ENCODE measurements at places on chromosomes 2 and 18. TPM values are rescaled to one million over a fixed set of nuclear protein-coding genes. Genes with fewer than 3 reads are reported as not detected.

DNA sequence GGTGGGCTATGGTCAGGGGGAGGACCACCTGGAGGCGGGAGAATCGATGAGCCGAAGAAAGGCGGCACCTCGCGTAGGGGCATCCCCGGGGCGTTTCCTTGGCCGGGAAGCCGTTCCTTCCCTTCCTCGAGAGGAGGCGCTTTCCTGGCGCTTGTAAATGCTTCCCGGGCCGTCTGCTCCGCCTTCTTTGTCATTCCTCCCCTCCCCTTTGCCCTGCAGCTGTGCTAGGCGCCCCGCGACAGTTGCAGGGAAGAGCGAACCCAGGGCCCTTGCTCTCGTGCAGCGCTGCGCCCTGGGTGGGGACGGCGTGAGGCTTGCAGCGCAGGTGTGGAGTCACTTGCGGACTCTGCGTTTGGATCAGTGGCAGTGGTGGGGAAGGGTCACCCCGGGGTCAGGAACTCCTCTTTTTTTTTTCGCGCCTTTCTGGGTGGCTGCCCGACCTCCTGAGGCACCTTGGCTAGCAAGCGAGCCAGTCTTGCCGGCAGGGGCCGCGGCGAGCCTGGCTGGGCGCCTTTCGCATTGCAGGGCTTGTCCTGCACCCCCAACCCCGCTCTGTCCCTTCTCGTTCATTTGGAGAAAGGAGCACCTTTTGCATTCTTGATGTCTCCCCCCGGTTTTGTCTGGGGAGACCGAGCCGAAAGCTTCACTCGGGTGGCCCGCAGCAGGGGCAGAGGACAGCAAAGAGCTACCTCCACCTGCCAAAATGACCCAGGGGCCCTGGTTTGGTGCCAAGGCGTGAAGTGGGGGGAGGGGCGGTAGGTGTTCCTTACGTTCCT lies 858 bp downstream of the KCNS3 start:
- ATAC-seq: peak; percentile 75

DNA sequence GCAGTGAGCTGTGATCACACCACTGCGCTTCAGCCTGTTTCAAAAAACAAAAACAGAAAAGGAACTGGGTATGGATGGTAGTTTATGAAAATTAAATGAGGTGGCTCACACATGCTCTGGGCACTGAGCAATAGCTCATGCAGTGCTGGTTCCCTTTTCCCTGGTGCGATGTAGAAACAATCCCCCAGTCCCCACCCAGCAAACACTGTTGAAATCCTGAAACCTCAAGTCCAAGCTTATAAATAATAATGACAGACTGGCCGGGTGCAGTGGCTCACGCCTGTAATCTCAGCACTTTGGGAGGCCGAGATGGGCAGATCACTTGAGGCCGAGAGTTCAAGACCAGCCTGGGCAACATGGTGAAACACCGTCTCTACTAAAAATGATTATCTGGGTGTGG lies 55.4 kb upstream of the SMAD2 start:
- ATAC-seq: no peak

DNA sequence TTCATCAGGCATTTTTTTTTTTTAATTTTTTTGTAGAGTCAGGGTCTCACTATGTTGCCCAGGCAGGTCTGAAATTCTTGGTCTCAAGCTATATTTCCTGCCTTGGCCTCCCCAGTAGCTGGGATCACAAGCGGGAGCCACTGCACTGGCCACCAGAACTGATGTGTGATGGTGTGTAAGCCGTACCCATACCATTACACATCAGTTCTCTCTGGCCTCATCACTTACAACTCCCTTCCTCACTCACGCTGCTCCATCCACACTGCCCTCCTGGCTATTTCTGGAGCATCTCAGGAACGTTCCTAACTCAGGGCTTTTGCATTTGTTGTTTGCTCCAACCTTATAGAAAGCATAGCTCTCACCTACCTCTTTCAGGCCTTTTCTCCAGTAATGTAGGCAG lies 834.5 kb upstream of the ID2 start:
- ATAC-seq: no peak

GRCh38 chr2:235286622-235287374 lies 207.0 kb upstream of the AGAP1 start:
- no peak for ATAC-seq

DNA sequence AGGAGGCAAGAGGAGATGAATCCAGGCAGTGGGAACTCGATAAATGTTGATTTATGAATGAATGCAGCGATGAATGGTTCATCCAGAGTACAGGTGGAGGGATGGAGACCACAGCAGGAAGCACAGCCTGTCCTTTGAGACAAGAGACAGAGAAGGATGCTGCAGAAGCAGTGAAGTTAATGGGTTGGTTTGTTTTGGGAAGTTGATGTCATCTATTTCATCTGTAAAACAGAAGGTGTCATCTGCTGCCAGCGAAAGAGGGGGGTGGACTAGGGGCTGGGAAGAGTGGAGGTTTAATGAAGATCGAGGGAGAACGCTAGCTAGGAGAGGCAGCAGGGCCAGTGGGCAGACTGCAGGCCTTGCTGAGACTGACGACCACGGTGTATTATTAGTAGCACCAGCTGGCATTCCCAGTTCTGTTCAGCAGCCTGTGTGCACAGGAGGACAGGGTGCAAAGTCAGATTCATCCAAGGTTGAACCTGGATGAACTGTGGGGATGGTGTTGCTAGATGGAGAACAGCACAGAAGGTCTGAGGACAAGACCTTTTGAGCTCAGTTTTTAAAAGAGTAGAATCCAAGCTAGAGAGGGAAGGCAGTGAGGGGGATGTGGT lies 120.3 kb upstream of the CAPN13 start:
- ATAC-seq: no peak

GRCh38 chr2:178845566-178846457 lies 38.6 kb upstream of the TTN start:
- no peak for ATAC-seq

- no peak for ATAC-seq
Measured at GRCh38 chr2:39435741-39436591, 1.1 kb downstream of the MAP4K3 start.

DNA sequence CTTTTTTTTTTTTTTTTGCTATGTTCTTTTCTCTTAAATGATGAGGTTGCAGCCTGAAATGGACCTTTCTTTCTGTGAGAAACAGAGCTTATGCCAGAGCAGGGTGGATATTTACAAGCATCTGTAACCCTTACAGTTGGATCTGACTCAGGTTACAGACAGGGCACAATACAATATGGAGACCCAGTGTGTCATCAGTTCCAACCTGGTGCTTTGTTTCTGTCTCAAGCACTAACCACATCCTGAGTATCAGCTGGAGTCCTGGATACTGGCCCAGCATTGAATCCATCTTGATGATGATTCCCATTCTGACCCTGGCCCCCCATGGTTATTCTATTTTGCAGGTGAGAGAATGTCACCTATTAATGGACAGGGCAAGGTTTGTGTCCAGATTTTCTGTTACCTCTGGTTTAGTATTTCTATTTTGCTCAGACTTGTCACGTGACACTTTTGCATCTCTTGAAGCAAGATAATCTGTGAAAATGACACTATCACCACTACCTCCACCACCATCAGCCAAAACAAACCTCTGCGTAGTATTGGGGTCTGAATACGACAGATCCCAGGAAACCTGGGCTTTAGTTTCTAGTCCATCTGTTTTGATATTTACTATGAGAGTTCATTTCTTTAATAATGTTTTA lies 174.0 kb downstream of the CCDC85A start:
- no peak for ATAC-seq

DNA sequence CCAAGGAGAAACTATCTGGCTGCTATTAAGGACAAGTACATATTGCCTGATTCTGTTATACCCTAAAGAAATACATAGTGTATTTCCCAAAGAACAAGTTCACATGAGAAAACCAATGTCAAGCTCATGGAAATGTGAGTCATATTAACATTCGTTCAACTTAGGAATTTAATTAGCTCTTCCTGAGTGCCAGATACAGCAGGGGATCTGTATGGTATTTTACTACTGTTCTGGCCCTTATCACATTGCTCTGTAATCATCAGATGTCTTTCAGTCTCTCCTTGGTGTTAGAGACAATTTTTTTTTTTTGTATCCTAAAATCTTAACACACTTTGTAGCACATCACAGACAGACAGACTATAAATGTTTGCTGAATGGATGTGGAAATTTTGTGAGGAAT lies 395.0 kb upstream of the CRIM1 start:
- no peak for ATAC-seq

- no peak for ATAC-seq
Measured at GRCh38 chr2:5022061-5022460, 670.1 kb upstream of the SOX11 start.

DNA sequence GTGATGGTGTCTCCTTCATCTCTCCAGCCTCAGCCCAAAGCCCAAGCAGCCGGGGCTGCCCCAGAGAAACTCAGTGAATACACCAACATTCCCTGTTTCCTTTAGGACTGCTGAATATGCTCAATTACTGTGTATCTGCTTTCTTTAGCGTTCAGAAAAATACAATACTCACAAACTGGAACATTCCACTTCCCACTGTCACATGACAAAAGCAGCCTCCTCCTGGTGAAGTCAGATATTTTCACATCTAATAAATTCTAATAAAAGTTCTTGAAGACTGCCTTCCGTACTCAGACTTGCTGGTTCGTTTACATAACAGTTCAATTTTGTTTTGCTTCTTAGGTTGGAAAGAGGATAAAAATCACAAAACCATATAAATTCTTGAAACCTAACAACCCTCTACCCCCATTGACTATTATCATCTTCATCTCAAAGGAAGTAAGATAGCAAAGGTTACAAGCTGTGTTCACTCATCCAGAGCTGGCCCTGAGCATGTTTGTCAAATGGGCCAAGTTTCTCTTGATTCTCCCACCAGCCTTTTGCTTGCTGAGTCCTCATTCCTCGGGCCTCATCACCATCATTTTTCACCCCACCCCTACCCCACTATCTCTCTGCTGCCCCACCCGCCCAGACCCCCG lies 190.8 kb upstream of the HNRNPA3 start:
- ATAC-seq: no peak

DNA sequence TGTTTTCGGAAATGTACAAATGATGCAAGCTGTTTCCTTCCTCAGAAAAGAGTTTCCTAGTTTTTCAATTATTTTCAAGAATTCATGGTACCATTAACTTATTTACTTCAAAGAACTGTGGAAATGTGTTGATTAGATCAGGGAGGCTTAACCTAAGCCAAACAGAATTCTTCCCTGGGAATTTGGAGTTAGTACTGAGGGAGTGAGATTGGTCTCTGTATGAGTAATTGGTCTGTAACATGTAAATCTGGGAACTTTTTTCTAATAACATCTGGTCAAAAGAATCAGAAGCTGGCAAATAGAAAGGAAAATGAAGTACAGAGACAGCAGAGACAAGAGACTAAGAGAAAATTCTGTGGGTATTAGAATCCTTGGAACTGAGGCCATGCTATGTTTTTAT lies 145.8 kb downstream of the BABAM2 start:
- ATAC-seq: no peak

GRCh38 chr2:177147834-177148445 lies 64.7 kb upstream of the HNRNPA3 start:
- no peak for ATAC-seq

DNA sequence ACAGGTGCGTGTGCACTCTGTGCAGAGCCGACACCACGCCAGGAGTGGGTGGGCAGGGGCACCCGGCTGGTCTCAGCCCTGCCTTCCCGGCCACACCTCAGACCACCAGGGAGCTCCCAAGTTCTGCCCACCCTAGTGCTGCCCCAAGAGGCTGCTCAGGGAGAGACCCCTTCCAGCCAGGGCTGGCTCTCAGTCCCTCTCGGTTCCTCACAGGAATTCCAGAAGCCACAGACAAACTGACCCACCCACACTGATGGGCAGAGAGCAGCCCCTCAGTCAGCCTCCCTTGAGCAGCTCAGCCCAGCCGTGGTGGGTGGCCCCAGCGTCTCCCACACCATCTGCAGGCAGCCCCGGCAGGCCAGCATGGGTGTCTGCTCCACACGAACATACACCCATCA lies 33.8 kb downstream of the GPC1 start:
- no peak for ATAC-seq

GRCh38 chr2:53886406-53887280 lies 26.9 kb upstream of the GPR75 start:
- no peak for ATAC-seq

DNA sequence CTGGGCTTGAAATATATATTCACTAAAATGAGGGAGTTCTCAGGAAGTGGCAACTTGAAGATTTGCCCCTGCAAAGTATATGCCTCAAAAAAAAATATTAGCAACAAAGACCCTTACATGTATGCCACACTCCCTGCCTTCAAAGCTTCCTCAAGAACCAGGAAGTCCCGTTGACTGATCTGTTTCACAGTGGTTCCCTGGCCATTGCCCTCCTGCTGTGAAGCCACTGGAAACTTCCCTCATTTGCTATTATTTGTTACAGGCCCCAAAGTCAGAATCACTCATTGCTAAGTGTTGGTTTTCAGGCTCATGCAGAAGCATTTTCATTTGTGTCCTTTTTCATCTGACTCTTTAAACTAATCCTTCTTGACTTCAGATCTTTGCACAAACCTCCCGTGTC lies 421.5 kb downstream of the ZNF521 start:
- no peak for ATAC-seq

DNA sequence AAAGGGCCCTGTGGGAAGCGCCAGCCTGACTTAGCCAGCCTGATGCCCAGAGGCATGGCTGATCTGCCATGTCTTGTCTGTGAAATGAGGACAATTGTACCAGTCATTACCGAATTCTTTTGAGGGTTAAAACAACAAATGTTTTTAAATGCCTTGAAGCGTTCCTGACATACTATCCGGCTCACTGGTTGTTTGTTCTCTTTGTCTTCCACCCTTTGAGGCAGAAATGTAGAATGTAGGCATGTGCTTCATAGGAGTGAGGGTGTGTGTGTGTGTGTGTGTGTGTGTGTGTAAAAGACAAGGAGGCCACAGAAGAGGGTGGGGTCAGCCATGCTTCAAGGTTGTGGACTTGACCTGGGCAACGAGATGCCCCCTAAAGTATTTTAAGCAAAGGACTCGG lies 35.5 kb downstream of the TGFBRAP1 start:
- no peak for ATAC-seq

GRCh38 chr18:21389903-21390302 lies 147.9 kb downstream of the GREB1L start:
- no peak for ATAC-seq

Gene C2orf66
- 1.9 TPM for total RNA-seq

Gene SDC1
- 1.7 TPM for total RNA-seq

Gene CDK5R2
- 2.6 TPM for total RNA-seq

Gene IL1A
- not detected for total RNA-seq

Gene SPDYA
- 2.6 TPM for total RNA-seq

Gene OTX1
- total RNA-seq: 0.22 TPM

Gene UPP2
- 2.9 TPM for total RNA-seq

Gene CNGA3
- 3.5 TPM for total RNA-seq

Gene SERPINB2
- not detected for total RNA-seq

Gene SLC9A4
- total RNA-seq: not detected

Gene CNTNAP5
- total RNA-seq: 2.1 TPM

All from motor neuron (in vitro differentiated cells).